ENCODE measurements at places on chromosomes 2 and 18.
A peak's percentile ranks its signal among the peaks of the same experiment; 100 is the strongest.

DNA sequence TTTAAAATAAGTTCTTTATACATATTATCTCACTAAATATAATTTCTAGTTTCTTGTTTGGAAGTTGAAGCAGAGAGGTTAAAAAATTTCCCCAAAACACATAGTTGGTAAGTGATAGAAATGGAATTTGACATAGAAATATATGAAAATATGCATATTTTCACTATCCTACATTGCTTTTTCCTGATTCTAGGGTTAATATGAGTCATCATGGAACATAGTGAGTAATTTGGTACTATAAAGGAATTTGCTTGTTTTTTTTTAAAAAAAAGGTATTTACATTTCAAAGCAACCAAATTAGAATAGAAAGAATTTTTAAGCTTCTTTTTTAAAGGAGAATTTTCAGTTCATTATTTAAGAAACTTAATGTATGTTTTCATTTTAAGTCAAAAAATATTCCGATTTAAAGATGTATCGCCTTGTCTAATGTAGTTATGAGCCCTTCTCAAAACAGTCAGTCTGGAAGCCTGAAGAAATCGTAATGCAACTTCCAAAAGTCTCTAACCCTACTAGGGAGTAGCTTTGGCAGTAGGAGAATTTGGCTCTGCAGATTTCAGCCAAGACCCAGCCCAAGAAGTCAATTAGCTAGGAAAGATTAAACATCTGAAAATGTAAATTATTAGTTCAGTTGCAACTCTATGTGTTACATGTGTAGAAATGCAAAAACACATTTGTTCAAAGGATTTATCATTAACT, 147.3 kb downstream of the RDH14 start:
- no peak for DNase-seq

DNA sequence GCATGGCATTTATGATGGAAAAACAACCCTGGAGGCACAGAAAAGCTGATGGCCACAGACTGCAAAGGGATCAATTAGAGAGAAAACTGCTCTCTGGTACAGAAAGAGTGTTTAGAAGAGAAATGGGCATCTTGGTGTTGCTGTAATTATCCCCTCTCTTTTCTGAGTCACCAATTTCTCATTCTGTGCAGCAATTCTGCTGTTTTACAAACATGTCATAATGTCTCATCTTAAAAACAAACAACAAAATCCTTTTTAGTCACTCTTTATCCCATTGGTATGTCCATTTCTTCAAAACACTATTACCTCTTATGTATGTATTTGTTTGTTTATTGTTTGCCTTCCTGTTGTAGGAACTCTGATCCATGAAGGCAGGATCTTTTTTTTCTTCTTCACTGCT, 73.9 kb upstream of the HK2 start:
- DNase-seq: no peak

DNA sequence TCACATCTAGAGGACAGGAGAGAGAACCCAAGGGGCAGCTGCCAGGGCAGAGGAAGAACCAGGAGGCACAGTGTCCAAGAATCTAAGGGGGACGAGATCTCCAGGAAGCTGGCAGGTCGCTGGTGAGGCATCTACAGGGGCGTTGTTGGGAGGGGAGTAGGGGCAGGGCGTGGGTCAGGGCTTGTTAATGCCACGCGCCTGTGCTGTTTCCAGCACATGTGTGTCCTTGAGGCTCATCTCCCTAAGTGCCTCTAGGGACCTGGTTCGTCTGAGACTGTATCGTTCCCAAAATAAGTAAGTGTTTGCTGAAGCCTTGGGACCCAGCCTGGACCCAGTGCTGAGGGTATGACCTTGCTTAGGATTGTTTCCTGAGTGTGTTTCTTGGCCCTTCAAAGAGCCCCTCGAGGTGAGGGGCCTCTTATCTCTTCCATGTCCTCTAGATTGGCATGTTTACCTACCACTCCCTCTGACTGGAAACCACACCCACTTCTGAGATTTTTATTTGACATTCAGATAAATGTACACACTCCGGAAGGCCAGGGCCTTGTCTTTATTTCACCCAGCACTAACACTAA, 22.2 kb downstream of the HK2 start:
- no peak for DNase-seq

DNA sequence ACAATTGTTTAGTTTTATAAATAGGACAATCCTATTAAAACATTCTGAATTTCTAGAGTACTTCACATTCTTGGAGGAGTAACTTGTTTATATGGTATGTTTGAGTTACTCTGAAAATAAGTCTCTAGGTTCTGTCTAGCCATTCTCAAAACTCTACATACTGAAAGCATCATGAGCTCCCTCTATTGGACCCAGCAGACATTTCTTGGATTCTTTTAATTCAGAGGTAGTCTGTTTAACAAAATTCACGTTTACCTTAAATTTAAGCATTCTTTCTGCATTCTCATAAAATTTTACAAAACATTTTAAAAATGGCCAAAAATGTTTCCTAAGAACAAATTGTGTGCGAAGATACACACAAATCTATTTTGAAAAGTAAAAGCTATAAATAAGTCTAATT, 15.3 kb downstream of the SP9 start:
- no peak for DNase-seq

DNA sequence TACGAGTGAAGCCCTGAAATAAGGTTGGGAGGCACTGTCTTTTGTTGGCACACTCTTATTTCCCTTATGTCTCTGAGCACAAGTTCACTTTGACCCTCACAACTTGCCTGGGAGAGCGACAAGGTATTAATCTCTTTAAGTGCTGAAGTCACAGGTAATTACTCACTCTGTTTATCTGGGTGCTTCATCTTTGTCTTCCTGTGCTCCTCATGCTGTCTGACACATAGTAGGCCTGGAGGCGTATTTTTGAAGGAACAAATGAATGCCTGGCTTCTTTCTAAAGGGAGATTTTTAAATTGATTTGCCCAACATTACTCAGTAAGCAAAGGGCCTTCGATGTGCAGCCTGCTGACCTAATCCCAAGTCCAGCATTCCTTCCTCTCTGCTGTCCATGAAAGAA, 507.1 kb upstream of the TNP1 start:
- no peak for DNase-seq

- no peak for DNase-seq
Measured at GRCh38 chr18:55404832-55405465, 183.0 kb downstream of the TCF4 start.

GRCh38 chr2:105888625-105889024, 143.9 kb downstream of the NCK2 start:
- no peak for DNase-seq

GRCh38 chr2:86020984-86021383, 84.7 kb downstream of the POLR1A start:
- DNase-seq: no peak

DNA sequence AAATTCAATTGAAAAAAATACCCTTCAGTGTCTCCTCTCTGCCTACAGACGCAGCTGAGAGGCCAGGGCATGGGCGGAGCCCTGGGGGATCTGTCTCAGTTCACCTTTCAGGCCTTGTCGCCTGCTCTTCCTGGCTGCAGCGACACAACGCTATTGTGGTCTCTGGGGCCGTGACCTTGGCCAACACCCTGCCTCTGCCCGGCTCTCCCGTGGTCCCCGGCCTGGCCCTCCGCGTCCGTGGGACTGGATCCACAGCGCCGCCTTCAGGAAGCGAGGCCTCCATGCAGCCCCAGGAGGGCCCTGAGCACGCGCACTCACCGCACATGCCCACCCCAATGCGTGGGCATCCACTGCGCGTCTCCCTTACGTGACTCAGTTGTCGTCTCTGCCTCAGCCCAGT, 81.1 kb downstream of the MRPS9 start:
- DNase-seq: peak; percentile 76

GRCh38 chr18:3283908-3284307, 22.0 kb downstream of the MYL12B start:
- DNase-seq: no peak

GRCh38 chr18:11733031-11733430, 44.0 kb downstream of the GNAL start:
- peak; percentile 83 for DNase-seq

DNA sequence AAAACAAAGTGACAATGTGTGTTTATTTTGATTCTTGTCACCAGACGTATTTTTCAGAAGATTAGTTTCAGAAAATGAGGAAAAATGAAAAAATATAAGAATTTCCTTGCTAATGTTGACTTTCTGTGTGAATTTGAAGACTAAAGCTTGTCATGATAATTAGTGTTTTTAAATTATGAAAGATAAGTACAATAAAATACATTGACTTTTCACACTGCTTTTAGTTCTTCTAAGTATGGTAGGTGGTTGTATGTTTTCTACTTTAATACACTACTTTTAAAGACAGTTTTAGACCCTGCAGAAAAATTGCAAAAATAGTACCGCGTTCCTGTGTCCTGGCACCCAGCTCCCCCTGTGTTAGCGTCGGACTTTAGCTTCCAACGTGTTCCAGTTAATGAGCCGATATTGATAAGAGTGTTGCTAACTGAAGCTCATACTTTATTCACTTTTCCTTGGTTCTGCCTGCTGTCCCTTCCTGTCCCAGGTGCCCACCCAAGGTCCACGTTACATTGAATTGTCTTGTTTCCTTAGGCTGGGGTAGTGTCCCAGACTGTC, 695 bp downstream of the RBFA start:
- DNase-seq: no peak

GRCh38 chr18:62576845-62577512, 54.2 kb downstream of the ZCCHC2 start:
- no peak for DNase-seq

DNA sequence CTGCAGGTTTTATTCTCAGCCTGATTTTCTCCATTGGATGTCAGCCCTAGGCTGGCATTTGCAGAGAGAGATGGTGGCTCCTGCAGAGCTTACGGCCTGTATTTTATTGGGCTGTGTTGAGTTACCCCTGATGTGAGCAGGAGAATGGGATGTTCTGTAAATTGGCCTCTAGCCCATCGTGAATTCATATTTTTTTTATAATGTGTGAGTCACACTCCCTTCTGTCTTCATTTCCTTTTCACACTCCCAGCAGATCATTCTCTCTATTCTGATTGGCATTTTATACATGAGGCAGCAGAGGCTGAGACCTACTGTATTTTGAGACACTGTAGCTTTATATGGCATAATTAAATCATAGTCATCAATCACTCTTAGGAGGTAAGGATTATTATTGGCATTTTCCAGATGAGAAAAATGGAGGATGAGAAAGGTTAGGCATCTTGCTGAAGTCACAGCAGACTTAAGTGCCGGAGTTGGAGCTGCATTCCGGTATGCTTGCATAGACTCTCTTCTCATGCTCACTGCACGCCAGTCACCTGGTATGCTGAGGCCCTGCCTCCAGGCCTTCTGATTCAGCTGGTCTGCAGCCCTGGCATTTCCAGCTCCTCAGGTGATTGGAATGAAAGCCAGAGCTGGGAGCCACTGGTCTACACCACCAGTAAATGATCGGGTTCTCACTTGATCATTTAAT, 142.4 kb downstream of the NEDD4L start:
- DNase-seq: no peak

GRCh38 chr2:217902379-217903141, 100.2 kb downstream of the TNS1 start:
- no peak for DNase-seq

- DNase-seq: no peak
Measured at GRCh38 chr2:167438206-167438605, 549.9 kb downstream of the XIRP2 start.

- peak; percentile 17 for DNase-seq
Measured at GRCh38 chr2:3487028-3487425, 32.3 kb downstream of the ADI1 start.

- DNase-seq: no peak
Measured at GRCh38 chr18:41004324-41004723, 950.7 kb upstream of the PIK3C3 start.

GRCh38 chr2:212953170-212953920, 198.1 kb downstream of the IKZF2 start:
- DNase-seq: no peak

GRCh38 chr18:3692691-3693090, 242.7 kb downstream of the TGIF1 start:
- DNase-seq: no peak

GRCh38 chr2:5895284-5895683, 203.1 kb downstream of the SOX11 start:
- no peak for DNase-seq

GRCh38 chr18:28176948-28177827, at the start of gene CDH2:
Gene CDH2, minus strand, starts transcription at chr18:28177130. Its CDS starts 108 bp downstream, at chr18:28177022.
- DNase-seq: peak; percentile 87

- no peak for DNase-seq
Measured at GRCh38 chr2:185828326-185828725, 89.7 kb downstream of the FSIP2 start.

GRCh38 chr18:12288403-12288755, 19.7 kb upstream of the TUBB6 start:
- no peak for DNase-seq

- DNase-seq: no peak
Measured at GRCh38 chr2:157244691-157245090, 12.8 kb upstream of the GALNT5 start.

- DNase-seq: no peak
Measured at GRCh38 chr2:133072837-133073694, 403.1 kb upstream of the LYPD1 start.

GRCh38 chr2:230684270-230685168, 28.1 kb upstream of the CAB39 start:
- no peak for DNase-seq

DNA sequence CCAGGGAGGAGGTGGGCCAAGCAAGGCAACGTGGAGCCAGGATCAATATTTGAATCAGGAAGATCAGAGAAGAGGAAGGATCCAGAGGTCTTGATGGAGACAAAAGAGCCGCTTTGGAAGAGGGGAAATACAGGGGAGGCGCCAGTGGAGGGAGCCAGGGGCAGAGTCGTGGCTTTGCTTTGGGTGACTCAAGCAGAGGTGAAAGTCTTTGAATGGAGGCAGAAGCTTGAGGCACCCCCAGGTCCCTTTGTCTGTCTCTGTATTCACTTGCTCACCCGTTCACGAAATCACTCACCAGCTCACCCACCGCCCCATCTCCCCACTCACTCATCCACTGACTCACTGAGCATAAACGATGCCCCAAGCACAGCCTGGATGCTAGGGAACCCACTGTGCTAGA, 134.1 kb downstream of the ACOXL start:
- no peak for DNase-seq

GRCh38 chr2:21804151-21804550, 680.4 kb downstream of the TDRD15 start:
- no peak for DNase-seq

DNA sequence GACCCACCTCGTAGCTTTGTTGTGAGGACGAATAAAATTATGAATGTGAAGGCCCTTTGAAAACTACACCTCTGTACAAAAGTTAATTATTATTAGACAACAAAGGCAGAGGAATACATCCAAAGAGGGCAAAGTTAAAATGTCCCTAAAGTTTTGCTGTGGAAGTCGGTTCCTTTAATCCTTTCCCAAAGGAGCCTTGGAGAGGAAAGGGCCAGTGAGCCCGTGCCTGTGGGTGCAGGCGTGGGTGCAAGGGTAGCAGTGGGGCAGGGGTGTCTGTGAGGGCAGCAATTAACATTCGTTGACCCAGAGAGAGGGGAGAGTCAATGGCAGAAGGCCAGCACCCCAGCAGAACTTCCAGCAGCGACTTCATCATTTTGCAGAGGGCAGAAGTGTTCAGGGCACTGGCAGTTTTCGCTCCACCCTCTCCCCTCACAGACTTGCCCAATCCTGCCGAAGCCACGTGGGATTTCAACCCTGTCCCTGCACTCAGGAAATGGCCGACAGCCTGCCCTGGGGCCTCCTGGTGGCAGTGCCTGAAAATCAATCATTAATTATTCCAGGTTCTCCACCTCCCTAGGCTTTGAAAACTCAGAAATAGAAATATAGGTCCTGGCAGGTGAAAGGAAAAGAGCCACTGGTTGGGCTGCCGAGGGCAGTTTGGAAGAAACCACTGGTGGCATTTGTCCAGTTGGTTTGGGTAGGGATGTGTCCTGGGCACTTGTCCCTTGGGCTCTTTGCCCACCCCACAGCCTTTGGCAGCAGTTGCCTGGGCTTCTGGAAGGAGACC, 4.2 kb upstream of the PAX8 start:
- DNase-seq: peak; percentile 51

All from H9 (cell line).